Activated effector memory CD4-positive, alpha-beta T cell treated with Interleukin-2 at 50 U/mL for 16 hours (primary cell): ENCODE measurements at places on chromosomes 11 and 22.

DNA sequence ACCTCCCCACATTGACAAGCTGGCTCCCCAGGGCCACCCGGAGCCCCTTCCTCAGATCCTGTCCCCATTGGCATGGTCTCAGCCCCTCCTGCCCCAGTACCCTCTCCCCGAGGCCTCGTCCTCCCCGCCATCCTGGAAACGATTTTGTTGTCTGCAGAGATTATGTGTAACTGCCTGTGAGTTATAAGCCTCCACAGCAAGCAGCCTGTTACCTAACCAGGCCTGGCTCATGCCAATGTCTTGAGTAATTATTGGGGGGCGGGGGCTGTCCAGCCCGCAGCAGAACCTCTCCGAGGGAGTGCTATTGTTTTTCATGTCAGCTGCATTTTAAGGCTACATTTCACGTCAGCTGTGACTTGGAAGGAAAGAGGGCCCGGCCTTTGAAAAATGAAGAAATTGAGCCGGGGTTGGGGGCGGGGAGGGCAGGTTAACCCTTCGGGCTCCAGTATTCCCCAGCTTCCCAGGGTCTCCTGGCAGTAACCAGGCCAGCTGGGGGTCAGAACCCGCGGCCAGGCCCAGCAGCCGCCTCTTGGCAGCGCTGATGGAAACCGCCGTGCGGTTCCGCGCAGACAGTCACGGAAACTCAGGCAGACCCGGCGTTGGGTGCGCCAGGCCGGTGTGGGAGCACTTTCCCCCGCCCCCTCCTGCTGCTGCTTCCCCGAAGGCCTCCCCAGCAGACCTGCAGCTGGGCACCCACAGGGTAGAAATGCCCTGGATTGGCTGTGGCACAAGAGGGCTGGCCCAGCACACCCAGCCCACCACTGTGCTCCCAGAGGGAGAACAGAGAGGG, 59.5 kb downstream of the CDKN1C start:
- no peak for DNase-seq

GRCh38 chr11:109034339-109034696, 369.4 kb downstream of the DDX10 start:
- no peak for DNase-seq

GRCh38 chr11:119637481-119637880, 91.5 kb downstream of the NECTIN1 start:
- no peak for DNase-seq

- no peak for DNase-seq
These were observed 12.4 kb downstream of the NF2 start for GRCh38 chr22:29615705-29616327.

- DNase-seq = no peak
These were observed 39.1 kb downstream of the PITPNB start for GRCh38 chr22:27879923-27880322.

DNA sequence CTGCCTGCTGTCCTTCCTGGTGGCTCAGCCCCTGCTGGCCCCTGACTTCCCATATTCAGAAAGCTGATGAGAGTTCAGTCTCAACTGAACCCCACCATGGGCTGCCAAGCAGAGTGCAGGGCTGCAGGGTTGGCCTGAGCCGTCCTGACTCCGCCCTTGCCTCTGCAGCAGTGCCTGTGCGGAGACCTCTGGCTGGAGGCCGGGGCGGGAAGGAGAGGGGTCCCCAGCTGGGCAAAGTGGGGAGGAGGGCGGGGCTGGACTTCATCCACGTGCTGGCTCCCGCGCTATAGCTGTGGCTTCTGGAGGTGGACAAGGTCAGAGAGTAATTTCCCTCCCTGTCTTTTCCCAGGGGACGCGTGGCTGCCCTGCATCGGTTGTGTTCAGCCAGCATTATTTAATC, 13.6 kb downstream of the GLB1L3 start:
- no peak for DNase-seq

- no peak for DNase-seq
These were observed 50.1 kb upstream of the DKK3 start for GRCh38 chr11:12058425-12059115.

GRCh38 chr22:27476318-27476717, 325.2 kb downstream of the MN1 start:
- no peak for DNase-seq

DNA sequence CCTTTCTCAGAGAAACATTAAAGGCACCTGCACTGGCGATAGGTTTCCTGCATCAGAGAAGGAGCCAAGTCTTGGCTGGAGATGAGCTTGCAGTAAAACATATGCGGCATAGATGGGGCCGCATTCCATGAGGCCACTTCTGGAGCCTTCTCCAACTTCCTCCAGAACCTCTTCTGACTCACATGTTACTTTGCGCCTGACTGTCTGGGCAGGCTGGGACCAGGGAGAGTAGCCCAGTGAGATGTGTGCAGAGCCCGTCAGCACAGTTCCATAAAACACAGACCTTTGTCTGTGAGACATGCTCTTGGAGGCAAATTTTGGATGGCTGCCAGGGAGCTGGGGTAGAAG, 55.4 kb upstream of the BID start:
- DNase-seq = no peak

DNA sequence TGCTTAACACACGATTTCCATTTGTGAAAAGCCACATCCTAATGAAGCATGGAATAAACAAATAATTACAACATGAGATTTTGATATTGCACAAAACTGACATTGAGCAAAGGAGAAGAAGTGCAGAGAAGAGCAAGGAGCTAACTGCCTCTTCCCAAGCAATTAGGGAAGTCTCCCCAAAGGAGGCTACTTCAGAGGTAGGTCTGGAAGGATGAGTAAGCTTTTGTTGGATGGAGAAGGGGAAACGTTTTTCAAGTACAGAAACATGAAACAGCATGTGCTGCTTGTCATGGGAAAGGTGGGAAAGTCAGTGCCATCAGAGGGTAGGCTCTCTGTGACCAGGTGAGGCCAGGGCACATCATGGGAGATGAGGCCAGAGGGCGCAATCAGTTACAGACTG, 132.2 kb upstream of the SESN3 start:
- no peak for DNase-seq
